ENCODE measurements at places on chromosomes 11 and 22.

- DNase-seq = no peak
Observed at GRCh38 chr11:109023036-109023435, 358.2 kb downstream of the DDX10 start.

GRCh38 chr11:28146123-28146751 lies 38.0 kb downstream of the METTL15 start:
- DNase-seq = no peak

GRCh38 chr11:38296211-38296776 lies 1698.3 kb upstream of the RAG2 start:
- no peak for DNase-seq

- DNase-seq = peak; percentile 81
Observed at GRCh38 chr11:12674571-12674935, 332 bp downstream of the TEAD1 start.

DNA sequence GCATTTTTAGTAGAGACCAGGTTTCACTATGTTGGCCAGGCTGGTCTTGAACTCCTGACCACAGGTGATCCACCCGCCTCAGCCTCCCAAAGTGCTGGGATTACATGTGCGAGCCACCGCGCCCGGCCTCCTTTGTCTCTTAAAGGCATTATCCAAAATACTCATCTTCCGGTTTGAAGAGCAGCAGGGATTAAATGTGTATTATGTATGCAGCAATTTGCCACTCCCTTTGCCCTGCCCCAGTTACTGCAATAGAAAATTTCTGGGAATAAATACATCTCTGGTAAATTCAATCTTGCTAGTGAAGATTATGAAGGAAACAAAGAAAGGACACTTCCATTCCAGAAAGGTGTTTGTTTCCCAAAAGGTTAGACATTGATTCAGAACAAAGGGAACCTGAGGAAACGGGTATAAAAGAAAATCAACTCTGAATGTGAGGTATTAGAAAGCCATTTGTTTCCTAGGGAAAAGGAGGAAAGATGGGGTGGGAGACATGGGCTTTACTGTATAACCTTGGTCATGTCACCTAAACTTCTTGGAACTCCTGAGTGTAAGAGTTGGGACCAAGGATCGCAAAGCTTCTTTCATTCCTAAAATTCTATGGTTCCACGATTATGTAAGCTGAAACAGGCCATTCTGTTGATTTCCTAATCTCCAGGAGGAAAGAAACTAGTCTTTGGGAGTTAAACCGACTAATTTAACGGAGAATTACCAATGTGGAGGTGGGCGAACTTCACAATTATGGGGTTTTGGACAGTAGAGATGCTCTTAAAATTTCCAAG lies 959 bp upstream of the HIPK3 start:
- peak; percentile 29 for DNase-seq

DNA sequence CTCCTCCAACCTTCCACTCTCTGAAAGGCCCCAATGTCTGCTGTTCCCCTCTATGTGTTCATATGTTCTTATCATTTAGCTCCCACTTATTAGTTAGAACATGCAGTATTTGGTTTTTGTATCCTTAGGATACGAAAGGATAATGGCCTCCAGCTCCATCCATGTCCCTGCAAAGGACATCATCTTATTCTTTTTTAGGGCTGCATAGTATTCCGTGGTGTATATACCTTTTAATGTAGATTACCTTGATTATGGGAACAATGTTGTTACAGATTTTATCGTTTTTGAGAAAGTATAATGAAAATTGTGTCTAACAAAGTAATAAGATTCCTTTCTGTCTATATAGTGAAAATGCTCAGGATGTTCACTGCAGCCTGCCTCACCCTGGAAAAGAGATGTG lies 16.0 kb upstream of the CAVIN3 start:
- no peak for DNase-seq

DNA sequence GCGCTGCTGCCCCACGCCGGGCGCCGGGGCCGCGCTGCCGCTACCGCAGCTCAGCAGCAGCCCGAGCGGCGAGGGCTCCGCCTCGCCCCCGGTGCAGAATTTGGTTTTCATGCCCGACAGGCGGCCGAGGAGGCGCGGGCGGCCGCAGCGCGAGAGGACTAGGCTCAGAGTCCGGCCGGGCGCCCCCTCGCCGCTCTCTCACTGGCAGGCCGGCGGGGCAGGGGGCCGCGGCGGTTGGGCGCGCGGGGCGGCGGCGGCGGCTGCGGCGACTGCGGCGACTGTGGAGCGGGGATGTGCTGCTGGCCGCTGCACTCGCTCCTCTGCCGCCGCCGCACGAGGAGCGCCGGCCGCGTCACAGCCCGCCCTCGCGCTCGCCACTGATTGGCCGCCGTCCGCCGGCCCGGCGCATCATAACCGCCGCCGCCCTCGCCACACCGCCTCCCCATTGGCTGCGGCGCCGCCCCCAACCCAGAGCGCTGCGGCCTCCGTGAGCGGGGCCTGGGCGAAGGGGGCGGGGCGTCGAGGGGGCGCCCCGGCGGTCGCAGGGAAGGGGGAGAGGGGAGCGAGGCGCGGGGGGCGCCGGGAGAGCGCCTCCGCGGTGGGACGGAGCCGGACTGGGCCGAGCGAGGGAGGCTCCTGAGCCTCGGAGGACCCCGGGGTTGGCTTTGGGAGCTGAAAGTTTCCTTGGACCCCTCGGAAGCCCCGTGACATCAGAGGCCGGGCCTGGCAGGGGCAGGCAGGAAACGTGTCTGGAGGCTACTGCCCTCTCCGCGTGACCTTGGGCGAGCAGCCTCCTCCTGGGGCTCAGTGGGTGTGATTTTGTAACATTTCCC lies at the start of gene CHKA:
CHKA (minus strand) TSS at position 322 of the 833 bp plus-strand sequence; CDS start at position 111, 211 bp downstream.
- DNase-seq = peak; percentile 99

DNA sequence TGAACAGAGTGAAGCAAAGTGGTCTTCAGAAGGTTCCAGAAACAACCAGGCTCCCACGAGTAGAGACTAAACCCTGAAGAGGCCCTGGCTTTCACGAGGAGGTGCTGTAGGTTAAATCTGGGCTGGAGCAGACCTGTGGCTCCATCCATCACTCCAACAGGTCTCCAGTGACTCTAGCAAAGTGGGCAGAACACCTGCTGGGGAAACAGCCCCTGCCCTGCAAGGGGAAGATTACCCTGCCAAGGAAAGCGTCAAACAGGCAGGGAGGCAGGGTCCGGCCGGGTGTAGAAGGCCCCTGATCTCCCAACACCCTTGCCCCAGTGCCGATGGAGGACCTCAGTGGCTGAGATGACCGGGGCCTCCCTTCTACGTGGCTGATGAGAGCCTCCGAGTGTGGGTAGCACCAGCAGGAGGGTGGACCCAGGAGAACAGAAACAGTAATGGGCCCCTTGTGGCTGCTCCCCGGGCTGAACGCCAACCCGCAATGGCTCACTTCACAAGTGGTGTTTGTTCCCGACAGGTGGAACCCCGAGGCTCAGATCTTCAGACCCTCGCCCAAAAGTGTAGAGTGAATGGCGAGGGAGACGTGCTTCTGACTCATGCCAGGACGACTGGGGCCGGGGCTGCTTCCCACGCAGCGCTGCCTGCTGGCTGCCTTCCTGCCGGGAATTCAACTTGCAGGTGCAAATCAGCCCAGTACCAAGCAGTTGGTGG lies 112.0 kb downstream of the SHANK2 start:
- no peak for DNase-seq

DNA sequence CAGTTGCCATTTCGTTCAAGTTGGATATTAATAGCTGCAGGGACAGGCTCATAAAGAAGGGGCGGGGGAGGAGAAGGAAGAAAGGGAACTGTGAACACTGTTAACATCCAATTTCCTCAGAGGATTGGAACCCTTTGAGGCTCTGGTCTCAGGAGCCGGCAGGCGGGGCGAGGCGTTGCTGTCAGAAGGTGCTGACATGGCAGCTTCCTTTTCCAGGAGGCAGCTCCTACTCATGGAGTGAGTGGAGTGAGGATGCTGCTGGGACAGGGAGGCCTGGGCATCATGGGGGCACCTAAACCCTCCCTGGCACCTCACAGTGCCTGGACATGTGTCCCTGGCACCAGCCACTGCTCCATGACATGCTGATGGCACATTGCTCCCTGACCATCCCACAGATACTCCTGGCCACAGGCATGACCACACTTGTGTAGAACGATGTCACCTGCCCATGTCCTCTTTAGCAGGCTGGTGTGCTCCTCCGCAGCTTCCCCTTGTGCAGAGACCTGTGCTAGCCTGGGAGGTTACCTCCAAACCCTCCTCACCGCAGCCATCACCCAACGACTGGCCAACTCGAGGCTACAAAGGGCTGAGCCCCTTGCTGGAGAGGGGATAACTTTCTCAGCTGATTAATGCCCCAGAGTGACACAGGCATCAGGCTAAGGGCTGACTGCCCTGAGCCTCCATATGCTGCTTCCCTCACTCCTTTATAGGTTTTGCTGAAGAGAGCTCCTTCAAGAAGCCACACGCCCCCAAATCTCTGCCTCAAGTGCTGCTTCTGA lies 79.6 kb upstream of the NECTIN1 start:
- no peak for DNase-seq
